ENCODE measurements at places on chromosomes 4 and X. TPM values are rescaled to one million over a fixed set of nuclear protein-coding genes. Genes with fewer than 3 reads are reported as not detected.

DNA sequence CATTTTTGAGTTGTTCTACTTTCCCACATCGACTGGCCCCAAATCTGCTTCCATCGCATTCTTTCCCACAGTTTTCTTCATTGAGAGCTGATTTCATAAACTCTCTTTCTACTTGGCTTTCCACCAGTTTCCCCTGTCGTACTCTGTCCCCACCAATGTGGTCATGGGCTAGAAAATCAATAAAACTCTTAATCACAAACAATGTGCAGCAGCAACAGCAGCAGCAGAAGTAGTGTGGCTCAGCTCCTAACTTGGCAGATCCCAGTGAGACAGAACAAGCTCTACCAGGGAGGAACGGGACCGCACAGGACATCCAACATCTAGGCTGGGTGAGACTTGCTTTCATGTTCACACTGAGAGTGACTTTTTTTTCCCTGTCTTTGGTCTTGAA lies 3.1 kb upstream of the SETD7 start:
- H3K4me1 ChIP-seq, result peaks cover 24% of the 10 kb centered on the region
- H3K27me3 ChIP-seq, result no peaks in the 10 kb centered on the region
- no peaks in the 10 kb centered on the region for H3K36me3 ChIP-seq
- H3K4me3 ChIP-seq, result no peak overlapping the region
- H3K27ac ChIP-seq, result no peak overlapping the region

GRCh38 chr4:146261041-146261440 lies 46.7 kb downstream of the REELD1 start:
- H3K36me3 ChIP-seq, result no peaks in the 10 kb centered on the region
- no peak overlapping the region for H3K27ac ChIP-seq
- H3K4me1 ChIP-seq, result no peaks in the 10 kb centered on the region
- no peak for DNase-seq

- H3K4me1 ChIP-seq, result peaks cover 3% of the 10 kb centered on the region
- H3K27me3 ChIP-seq, result no peaks in the 10 kb centered on the region
- no peak overlapping the region for H3K27ac ChIP-seq
- H3K4me3 ChIP-seq, result no peak overlapping the region
- no peak for DNase-seq
Measured at GRCh38 chr4:76729980-76730379, 168.0 kb downstream of the SOWAHB start.

Gene DCAF16
- total RNA-seq, result 25.3 TPM

Gene CPZ
- total RNA-seq, result 2.5 TPM

Gene CDKL2
- 2.9 TPM for total RNA-seq

Gene SMR3B
- total RNA-seq, result not detected

Gene CLCN4
- 0.42 TPM for total RNA-seq

Gene FAM236A
- not detected for total RNA-seq

Data from esophagus muscularis mucosa (tissue), 4 donors.